ENCODE measurements at places on chromosomes 4 and X. TPM values are rescaled to one million over a fixed set of nuclear protein-coding genes. Genes with fewer than 3 reads are reported as not detected.

SLIT2 gene
- total RNA-seq, result 12.0 TPM

CPEB2 gene
- total RNA-seq, result 20.8 TPM

LUZP4 gene
- total RNA-seq, result not detected

FAM47E gene
- total RNA-seq, result not detected

TLR1 gene
- total RNA-seq, result 0.44 TPM
